ENCODE measurements at places on chromosomes 3 and 15.

GRCh38 chr3:183252118-183252782, 803 bp upstream of the B3GNT5 start:
- no peak for DNase-seq

DNA sequence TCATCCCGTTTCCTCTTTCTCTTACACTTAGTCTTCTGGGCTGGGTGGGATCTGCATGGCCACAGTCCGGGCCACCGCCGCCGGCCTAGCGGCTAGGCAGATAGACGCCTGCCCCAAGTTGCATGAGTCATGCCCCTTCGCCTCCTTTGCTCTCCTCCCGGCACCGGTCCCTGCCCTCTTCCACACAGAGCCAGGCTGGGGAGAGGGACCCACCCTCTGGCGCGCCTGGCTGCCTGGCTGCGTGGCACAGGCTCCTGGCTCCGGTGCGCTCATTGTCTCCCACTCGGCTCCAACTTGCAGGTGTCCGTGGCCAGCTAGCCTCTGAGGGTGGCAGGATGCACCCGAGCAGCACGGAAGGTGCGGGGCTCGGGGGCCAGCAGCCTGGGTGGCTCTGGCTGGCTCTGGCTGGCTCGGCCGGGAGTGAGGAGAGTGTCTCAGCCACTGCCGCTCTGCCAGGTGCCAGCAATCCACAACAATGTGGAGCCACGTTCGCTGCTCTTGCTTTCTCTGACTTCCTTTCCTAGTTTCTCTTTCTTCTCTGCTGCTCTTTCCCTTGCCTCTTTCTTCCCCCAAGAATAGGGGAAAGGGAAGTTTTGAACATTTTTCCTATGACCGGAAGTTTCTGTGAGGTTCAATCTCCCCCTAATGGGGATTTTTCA, 22.4 kb upstream of the MTHFS start:
- DNase-seq, result no peak

DNA sequence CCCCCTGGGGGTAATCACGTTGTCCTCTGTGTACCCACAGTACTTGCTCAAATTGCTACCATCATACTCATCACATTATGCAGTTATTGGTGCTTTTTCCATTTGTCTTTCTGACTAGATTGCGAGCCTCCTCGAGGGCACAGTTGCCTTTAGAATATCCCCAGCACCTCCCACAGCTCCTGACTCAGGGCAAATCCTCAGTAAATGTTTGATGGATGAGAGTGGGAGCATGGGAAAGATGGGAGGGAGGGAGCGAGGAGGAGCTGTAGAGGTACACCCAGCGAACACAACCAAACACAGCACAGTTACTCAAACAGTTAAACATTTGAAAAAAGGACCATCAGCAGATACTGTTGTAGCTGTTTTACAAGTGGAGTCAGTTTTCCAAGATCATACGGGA, 27.9 kb downstream of the SIDT1 start:
- no peak for DNase-seq

- no peak for DNase-seq
These were observed 245.7 kb downstream of the ADAMTSL3 start for GRCh38 chr15:83899670-83900069.

- DNase-seq, result no peak
These were observed 285.1 kb downstream of the LPP start for GRCh38 chr3:188439080-188439479.

- no peak for DNase-seq
These were observed 210.8 kb upstream of the CTNNB1 start for GRCh38 chr3:40988468-40988867.

Measured in esophagus squamous epithelium (tissue), 5 donors.